Epithelial cell of prostate (primary cell): ENCODE measurements at places on chromosomes 16 and 17.

- DNase-seq = no peak
These were observed 6.5 kb upstream of the NUBP1 start for GRCh38 chr16:10737068-10737625.

DNA sequence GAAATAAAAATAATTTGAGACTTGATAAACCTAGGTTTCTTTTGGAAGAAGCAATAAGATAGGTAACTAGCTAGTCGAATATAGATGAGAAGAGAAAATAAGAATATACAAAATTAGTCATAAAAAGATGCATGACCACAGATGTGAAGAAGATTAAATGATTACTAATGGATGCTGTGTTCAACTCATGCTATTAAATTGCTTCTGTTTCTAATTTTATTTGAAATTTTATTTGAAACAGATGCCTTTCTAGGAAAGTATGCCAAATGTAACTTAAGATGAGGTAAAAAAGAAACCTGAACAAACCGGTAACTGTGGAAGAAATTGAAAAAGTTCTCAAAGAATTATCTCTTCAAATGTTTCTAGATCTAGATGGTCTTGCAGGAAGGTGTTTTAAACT is 91.6 kb downstream of the OR1D5 start:
- no peak for DNase-seq

GRCh38 chr17:39633570-39634183 is 3.3 kb upstream of the STARD3 start:
- DNase-seq = no peak

- no peak for DNase-seq
These were observed 1.2 kb upstream of the IGSF6 start for GRCh38 chr16:21653571-21653970.

DNA sequence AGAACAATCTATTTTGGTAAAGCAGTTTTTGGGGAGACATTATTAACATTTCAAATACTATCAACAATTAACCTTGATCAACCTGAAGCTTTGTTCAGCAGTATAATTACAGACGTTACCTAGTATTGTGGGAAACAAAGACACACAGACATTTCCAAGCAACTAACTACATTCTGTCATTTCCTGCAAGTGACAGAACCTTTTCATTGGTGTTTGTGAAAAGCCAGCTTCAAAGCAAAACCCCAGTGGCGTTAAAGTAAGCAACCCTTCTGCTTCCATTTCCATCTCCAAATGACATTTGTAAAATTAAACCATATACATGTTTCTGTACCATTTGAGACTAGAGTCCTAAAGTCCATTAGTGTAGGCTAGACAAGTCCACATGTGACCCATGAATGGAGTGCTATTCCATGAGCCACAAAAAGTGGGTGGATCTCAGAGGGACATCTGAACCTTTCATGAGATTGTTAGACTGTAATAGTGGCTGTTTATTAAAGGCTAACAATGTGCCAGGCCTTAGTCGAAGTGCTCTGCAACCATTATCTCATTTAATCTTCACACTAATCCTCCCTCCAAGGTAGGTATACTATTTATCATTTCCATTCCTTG is 101.2 kb downstream of the SSH2 start:
- DNase-seq = no peak

DNA sequence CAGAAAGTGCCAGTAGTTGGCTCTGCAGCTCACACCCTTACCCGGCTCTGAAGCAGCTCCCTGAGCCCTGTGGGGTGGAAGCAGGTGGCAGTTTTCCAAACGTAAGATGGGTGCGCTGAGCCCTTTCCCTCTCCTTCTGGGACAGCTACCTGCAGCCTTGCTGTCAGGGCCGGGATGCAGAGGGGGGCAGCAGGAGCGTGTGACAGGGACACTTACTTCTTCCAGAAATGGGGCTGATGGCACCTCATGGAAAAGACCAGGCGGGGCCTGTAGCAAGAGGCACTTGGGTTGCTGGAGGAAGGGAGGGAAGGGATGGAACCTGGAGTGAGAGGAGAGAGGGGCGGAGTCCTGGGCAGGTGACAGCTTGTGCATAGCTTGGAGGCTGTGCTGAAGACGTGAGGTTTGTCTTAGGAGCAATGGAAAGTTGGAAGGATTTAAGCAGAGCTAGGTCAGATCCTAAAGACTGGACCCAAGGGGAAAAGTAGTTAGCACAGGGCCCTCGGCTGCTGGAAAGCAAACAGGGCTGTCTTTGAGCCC is 216.8 kb upstream of the RPL38 start:
- DNase-seq = no peak

- no peak for DNase-seq
These were observed 41.8 kb upstream of the SEC14L1 start for GRCh38 chr17:77098884-77099545.

- no peak for DNase-seq
These were observed 49.4 kb upstream of the GSG1L start for GRCh38 chr16:28112908-28113307.

DNA sequence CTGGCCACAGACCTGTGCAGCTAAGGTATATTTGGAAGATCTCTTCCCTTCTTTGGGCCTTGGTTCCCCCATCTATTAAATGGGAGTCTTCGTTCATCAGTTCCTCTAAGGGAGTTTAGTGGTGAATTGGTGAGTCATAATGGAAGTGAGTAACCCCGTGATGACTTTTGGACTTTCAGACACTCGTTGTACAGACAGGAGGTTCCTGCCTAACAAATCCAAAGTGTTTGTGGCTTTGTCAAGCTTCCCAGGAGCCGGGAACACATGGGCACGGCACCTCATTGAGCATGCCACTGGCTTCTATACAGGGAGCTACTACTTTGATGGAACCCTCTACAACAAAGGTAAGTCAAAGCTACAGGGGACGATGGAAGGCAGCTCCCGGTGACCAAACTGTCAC is 40.4 kb downstream of the WSCD1 start:
- DNase-seq = no peak

GRCh38 chr17:70863436-70864248 is 694.3 kb downstream of the KCNJ2 start:
- no peak for DNase-seq

DNA sequence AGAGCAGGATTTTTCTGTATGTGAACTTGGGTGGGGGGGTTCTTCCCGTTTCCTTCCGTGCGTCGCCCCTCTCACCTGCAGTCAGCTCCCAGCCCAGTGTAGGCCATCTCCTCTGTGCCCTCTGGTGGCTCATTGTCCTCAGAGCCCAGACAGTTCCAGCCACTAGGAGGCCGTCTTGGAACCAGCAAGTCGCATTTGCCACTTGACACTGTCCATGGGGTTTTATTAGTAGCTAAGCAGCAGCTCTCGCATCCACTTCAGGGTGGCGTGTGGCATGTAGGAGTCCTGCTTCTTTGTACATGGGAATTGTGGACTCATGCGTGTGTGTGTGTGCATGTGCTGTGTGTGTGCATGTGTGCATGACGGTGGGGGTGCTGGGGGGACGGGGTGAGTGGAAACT is 74.0 kb downstream of the SEC14L1 start:
- DNase-seq = no peak

GRCh38 chr16:25109643-25110042 is 1.9 kb upstream of the LCMT1 start:
- peak; percentile 90 for DNase-seq

DNA sequence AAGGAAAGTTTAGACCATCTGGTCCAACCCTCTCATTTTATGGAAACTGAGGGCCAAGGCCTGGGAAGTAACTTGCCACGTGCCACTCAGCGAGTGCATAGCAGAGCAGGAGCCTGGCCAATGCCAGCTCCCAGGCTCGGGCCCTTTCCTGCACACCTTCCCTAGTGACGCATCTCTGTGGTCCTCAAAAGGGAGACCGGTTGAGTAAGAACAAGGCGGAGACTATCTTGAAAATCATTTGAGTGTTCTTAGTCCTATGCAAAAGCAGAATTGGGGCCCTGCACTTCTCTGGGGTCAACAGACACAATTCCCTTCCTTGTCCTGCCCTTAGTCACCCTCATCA is 2.8 kb downstream of the CCL4 start:
- DNase-seq = no peak

DNA sequence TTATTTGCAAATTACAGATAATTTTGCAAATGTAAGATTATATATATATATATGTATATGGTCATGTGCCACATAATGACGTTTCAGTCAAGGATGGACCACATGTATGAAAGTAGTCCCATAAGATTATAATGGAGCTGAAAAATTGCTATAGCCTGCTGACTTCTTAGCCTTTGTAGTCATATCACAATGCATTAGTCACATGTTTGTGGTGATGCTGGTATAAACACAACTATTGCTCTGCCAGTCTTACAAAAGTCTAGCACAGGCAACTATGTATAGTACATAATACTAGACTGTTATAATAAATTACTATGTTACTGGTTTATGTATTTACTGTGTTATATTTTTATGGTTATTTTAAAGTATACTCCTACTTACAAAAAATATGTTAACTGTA is 444.3 kb downstream of the KCNJ2 start:
- DNase-seq = no peak

DNA sequence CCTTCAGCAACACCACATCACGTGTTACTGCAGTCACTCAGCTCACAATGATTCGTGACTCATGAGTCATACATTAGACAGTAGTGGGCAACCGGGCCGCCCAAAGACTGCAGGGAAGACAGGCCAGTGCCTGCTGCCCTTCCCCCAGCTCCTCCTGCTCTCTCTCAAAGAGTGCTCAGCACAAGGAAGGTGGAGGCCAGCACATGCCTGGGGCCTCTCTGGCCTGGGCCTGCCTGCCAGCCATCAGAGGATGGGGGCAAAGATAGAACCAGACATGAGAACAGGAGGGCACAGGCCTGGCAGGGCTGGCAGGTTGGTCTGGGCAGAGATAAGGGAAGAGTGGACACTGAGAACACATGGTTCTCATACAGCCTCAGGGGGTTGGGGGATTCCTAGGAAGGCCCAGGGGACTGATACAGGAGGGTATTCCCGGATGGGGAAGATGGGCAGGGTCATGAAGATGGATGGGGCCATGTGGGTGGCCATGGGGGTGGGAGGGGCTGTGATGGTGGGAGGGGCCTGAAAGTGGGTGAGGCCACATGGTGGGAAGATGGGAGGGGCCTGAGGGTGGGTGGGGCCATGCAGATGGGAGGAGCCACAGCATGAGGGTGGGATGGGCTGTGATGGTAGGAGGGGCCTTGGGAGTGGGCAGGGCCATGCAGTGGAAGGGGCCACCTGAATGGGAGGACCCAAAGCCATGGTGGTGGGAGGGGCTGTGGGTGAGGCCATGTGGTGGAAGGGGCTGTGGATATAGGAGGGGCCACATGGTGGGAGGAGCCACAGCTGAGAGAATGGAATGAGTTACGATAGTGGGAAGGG is 29.0 kb downstream of the KATNB1 start:
- DNase-seq = peak; percentile 67

GRCh38 chr17:74442670-74443515 is 11.0 kb downstream of the GPRC5C start:
- peak; percentile 58 for DNase-seq

GRCh38 chr16:7419441-7419840 is 86.8 kb downstream of the RBFOX1 start:
- DNase-seq = no peak

GRCh38 chr17:72175263-72175662 is 54.4 kb downstream of the SOX9 start:
- no peak for DNase-seq

DNA sequence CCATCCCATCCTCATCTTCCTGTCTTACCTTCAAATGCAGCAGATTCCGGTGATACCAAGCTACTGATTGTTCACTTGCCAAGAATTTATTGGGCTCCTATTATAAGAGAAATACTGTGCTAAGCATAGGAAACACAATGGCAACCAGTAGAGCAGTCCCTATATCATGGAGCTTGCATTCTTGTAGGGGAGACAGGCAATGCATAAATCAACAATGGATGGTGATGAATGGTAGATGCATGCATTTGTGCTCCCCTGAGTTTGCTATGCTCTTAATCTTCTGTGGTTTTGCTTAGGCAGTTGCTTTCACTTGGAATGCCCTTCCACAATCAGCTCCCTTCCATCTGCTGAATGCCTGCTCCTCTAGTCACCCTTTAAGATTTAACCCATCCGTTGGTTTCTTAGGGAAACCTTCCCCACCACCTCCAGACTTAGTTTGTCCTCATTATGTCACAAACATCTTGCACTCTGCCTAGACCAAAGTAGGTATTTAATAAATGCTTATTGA is 200.2 kb upstream of the TOX3 start:
- no peak for DNase-seq

DNA sequence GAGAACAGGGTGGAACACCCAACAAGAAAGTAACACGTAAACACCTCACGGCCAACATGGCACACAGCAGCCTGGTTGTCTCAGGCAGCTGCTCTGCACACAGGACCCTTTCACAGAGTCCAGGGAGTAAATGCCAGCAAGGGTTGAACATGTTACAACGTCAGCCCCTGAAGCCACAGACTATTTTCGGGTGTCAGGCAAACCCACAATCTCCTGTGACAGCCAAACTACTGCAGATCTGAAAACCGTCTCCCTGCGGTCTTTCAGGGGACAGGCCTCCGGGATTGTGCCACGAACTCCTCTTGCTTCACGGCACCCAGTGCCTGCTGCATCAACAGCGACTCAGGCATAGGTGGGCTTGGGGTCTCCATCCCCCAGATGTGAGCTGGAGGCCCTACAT is 127.7 kb downstream of the XYLT1 start:
- no peak for DNase-seq

- DNase-seq = no peak
These were observed 11.5 kb upstream of the PRSS54 start for GRCh38 chr16:58306327-58306726.

DNA sequence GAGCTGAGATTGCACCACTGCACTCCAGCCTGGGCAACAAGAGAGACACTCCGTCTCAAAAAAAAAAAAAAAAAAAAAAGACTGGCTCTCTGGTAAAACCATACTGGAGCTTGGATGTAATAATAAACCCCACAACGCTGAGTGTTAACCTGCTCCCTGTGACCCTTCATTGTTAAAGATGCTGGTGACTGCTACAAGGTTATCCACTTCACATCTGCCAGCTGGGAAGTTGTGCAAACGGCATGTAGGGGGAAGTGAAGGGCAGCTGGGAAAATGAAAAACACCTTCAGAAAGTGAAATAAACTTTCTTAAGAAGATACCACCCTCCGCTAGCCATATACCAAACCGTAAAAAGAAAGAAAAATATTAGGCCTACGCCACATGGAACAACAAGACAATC is 131.0 kb upstream of the NUDT7 start:
- DNase-seq = no peak

DNA sequence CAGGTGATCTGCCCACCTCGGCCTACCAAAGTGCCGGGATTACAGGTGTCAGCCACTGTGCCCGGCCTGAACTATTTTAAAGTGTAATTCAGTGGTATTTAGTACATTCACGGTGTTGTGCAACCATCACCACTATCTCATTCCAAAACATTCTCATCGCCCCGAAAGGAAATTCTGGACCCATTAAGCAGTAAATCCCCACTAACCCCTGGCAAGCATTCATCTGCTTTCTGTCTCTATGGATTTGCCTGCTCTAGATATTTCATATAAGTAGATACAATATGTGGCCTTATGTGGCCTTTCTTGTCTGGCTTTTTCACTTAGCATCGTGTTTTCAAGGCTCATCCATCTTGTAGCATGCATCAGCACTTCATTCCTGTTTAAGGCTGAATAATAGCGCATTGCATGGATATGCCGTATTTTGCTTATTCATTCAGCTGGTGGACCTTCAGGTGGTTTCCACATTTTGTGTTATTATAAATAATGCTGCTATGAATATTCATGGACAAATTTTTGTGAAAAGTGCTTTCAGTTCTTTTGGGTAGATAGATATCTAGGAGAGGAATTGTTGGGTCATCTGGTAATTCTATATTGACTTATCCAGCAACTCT is 8.4 kb upstream of the HERPUD1 start:
- DNase-seq = no peak

GRCh38 chr17:50443505-50443974 is 17.5 kb downstream of the ACSF2 start:
- no peak for DNase-seq

GRCh38 chr16:4788489-4788889 is 344 bp upstream of the SEPTIN12 start:
- no peak for DNase-seq
